ENCODE measurements at places on chromosomes 1 and 21. TPM values are rescaled to one million over a fixed set of nuclear protein-coding genes. Genes with fewer than 3 reads are reported as not detected.

RBBP5 gene
- total RNA-seq, result 35.3 TPM

PTGS2 gene
- total RNA-seq, result 9.1 TPM

DMRTA2 gene
- total RNA-seq, result 3.1 TPM

TTC34 gene
- total RNA-seq, result 0.27 TPM

JMJD4 gene
- total RNA-seq, result 19.7 TPM

TMPRSS3 gene
- 4.4 TPM for total RNA-seq

CLCNKA gene
- total RNA-seq, result 0.33 TPM

E2F2 gene
- 4.2 TPM for total RNA-seq

KRTAP24-1 gene
- total RNA-seq, result not detected

AADACL3 gene
- 0.11 TPM for total RNA-seq

NECTIN4 gene
- 3.6 TPM for total RNA-seq

ACTA1 gene
- 82.8 TPM for total RNA-seq

TCHHL1 gene
- not detected for total RNA-seq

VAV3 gene
- total RNA-seq, result 22.1 TPM

COL16A1 gene
- total RNA-seq, result 353 TPM

ST6GALNAC5 gene
- total RNA-seq, result 26.3 TPM

MIXL1 gene
- total RNA-seq, result not detected

TRPM2 gene
- total RNA-seq, result 3.0 TPM
